ENCODE measurements at places on chromosomes 7 and 10. TPM values are rescaled to one million over a fixed set of nuclear protein-coding genes. Genes with fewer than 3 reads are reported as not detected.

The LEP gene
- total RNA-seq = not detected

The CCL26 gene
- not detected for total RNA-seq

GRCh38 chr10:6514180-6514579 lies 65.9 kb downstream of the PRKCQ start:
- DNase-seq = no peak

DNA sequence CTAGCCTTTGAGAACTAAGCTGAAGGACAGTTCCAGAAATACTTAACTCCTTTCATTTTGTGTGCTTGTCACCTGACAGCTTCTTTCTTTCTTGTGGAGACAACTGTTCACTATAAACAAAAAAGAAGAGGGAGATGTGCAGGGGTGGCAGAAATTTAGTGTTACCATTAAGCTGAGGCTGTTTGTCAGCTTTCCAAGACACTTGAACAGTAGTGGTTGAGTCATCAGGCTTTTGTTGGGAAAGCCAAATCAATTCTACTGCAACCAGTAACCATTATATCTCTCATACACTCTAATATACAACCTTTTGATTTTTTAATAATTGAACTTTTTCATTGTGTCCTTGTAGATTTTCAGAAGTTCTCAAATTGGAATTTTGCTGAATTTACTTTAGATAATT lies 75.3 kb downstream of the POLL start:
- no peak for DNase-seq

DNA sequence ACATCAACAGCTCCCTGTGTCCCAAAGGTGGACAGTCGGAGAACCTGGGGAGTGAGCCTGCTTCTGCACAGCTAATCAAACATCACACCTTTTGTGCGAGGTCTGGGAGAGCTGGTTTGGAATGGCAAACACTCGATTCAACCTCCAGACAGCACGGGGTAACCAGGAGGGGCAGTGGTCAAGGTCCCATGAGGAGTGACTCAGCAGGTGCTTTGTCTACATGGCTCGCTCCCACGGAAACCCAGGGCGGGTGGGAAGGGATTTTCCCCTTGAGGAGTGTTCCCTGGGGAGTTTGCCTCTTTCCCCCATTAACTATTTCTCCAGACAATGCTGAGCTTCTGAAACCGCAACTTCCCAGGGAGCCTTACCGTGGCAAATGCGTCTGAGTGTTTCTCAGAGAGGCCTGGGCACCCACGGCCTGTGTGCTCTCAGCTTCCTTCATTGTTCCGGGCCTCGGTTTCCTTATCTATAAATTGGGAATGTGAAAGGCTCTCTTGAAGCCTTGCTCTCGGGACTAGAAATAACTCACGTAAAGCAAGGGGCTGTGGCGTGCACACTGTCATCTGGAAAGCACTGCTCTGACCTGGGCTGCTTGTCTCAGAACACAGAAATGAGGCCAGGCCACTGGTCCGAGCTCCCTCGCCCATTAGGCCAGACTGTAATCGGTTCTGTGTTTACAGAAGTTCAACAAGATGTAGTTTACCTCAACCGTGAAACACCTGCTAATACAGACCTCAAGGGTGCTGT lies 14.0 kb upstream of the GTPBP4 start:
- DNase-seq = no peak

DNA sequence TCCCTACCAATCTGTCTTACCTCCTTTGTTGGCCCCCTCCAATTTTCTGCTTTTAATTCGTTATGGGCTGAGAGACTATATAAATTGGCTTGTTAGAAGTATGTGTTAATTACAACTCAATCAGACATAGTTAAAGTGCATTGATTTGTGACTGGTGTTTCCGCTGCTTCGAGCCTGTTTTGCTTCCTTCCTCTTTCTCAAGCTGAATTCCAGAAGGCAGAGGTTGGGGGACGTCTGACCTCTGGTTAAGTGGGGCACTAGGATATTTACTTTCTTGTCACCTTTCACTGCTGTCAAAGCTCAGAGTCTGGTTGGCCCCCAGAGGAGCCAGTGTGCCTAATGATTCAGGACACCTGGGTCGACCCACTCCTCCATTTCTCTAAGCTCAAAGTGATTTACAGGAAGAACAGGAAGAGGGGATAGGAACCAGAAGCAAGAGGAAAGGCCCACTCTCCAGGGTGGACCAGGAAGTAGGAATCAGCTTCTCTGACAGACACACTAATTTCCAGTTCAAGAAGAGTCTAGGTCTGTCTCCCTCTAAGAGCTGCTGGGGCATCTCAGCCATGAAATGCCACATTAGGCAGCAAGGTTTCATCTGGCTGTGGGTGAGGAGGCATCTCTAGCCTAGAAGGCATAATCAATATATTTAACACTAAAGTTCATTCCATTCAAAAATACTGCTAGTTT lies 397.2 kb upstream of the NPVF start:
- no peak for DNase-seq

GRCh38 chr10:132706701-132707100 lies 79.2 kb downstream of the NKX6-2 start:
- no peak for DNase-seq

DNA sequence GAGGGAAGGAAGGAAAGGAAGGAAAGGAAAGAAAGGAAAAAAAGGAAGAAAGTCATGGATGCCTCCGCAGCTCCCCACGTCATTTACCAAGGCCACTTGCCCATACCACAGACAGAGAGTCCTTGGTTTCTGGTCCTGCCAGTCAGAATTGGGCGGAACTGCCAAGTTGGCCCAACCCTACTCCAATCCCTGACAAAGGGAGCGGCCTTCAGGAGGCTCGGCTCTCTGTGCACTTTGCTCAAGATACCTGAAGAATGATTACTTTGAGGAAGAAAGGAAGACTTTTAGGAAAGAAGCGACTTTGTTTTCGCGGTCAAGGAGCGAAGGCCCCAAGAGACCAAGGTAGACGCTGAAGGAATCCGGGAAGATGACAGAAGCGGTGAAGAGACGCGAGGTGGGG lies 49.1 kb upstream of the FXYD4 start:
- DNase-seq = no peak

Data from activated naive CD8-positive, alpha-beta T cell treated with anti-CD3 and anti-CD28 coated beads, Interleukin-2, amount 10 ng/mL, durations not matched to agents 7 days and 5 days (primary cell).